Fibroblast of lung (primary cell): ENCODE measurements at places on chromosomes 4 and X. TPM values are rescaled to one million over a fixed set of nuclear protein-coding genes. Genes with fewer than 3 reads are reported as not detected.

GYPE gene
- 1.2 and 1.3 TPM in 2 replicates for total RNA-seq

EMCN gene
- total RNA-seq, result under 0.01 TPM in 1 of 2 replicates, not detected in the other

SORCS2 gene
- total RNA-seq, result 0.17 and 0.26 TPM in 2 replicates

VCX gene
- not detected in 2 replicates for total RNA-seq

RPS6KA6 gene
- 3.3 and 4.5 TPM in 2 replicates for total RNA-seq

NUP62CL gene
- under 0.01 TPM in 1 of 2 replicates, not detected in the other for total RNA-seq

TMEM156 gene
- 0.17 and 0.26 TPM in 2 replicates for total RNA-seq

MAGED2 gene
- total RNA-seq, result 148 and 177 TPM in 2 replicates

ASB12 gene
- total RNA-seq, result not detected in 2 replicates

NSUN7 gene
- 0.33 and 0.51 TPM in 2 replicates for total RNA-seq

PPBP gene
- total RNA-seq, result not detected in 2 replicates

SLC6A14 gene
- total RNA-seq, result not detected in 2 replicates

FATE1 gene
- not detected in 2 replicates for total RNA-seq

ASB5 gene
- 0.51 and 1.8 TPM in 2 replicates for total RNA-seq

ARHGAP10 gene
- 29.5 and 35.8 TPM in 2 replicates for total RNA-seq

HSFX1 gene
- 0.51 and 0.66 TPM in 2 replicates for total RNA-seq

AMBN gene
- total RNA-seq, result not detected in 2 replicates

DNA sequence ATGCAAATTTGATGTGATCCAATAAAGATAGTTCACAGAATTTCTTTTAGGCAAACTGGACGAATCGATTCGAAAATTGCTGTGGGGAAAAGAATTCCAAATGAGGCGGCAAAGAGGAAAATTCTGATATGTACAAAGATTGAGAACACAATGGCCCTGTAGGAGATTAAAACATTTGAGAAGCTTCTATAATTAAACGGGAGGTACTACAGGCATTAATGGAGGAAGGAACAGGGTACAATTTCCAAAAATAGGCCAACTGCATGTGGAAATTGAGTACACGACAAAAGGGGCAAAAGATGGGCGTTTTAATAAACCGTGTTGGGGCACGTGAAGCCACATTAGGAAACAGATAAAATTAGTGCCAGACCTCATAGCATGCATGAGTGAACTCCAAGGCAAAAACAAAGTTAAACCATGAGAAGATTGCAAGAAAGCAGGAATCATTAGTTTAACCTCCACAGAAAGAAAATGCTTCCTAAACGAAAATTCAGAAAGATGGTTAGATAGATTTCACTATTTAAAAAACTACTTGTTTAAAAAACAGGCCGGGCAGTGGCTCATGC lies 68.4 kb downstream of the DHRSX start:
- no peak for DNase-seq

GRCh38 chr4:148632476-148632875 lies 190.3 kb upstream of the NR3C2 start:
- no peak for DNase-seq

DNA sequence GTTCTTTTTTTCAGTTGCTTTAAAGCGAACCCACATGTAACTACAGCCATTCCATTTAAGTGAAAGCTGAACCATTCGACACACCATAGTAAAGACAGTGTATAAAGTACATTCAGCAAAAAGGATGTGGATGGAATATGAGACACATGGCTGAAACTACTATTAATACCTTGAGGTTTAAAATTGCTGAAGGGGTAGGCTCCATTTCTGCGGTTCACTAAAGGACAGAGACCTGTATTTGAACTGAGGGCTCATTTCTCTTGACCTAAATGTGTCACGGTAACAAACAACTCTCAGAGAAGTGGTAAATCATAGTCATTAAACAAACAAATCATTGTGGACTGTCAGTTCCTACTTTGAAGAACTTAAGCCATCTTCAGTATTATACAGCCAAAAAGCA lies 1085.6 kb upstream of the TENM3 start:
- no peak for DNase-seq

GRCh38 chr4:114754616-114755015 lies 156.0 kb downstream of the UGT8 start:
- no peak for DNase-seq

- peak; percentile 56 for DNase-seq
Measured at GRCh38 chr4:114364857-114365256, 233.8 kb upstream of the UGT8 start.

- peak; percentile 36 for DNase-seq
Measured at GRCh38 chr4:122152711-122153226, 638 bp downstream of the BLTP1 start.

GRCh38 chr4:15131551-15131950 lies 129.3 kb downstream of the CPEB2 start:
- no peak for DNase-seq

GRCh38 chr4:71132486-71132885 lies 139.0 kb downstream of the DCK start:
- peak; percentile 34 for DNase-seq

GRCh38 chr4:8185930-8186329 lies 13.2 kb upstream of the SH3TC1 start:
- no peak for DNase-seq

- no peak for DNase-seq
Measured at GRCh38 chr4:99157478-99157935, 13.4 kb upstream of the ADH4 start.

GRCh38 chr4:127888559-127888958 lies 7.9 kb downstream of the PLK4 start:
- no peak for DNase-seq

DNA sequence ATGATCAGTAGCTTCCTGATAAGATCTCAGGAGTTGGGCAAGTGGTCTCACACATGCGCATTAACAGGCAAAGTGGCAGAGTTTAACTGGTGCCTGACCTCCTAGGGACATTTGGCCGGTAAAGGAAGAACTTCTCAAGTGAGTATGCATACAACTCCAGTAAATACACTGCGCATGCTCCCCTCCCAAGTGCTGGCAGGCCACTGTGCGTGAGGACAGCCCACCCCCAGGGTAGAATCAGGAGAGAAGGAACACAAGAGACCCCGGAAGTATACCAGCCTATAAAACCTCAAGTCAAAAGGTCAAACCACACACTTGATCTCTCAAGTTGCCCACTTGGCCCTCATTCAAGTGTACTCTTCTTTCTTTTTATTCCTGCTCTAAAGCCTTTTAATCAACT lies 225.5 kb upstream of the ANKRD50 start:
- no peak for DNase-seq

- no peak for DNase-seq
Measured at GRCh38 chrX:56233100-56233499, 944 bp downstream of the KLF8 start.

- DNase-seq, result peak; percentile 91
Measured at GRCh38 chr4:138037696-138038095, 204.5 kb downstream of the SLC7A11 start.

- DNase-seq, result no peak
Measured at GRCh38 chr4:8726344-8726851, 133.8 kb downstream of the CPZ start.

- peak; percentile 64 for DNase-seq
Measured at GRCh38 chr4:142815834-142816233, 30.3 kb downstream of the INPP4B start.

DNA sequence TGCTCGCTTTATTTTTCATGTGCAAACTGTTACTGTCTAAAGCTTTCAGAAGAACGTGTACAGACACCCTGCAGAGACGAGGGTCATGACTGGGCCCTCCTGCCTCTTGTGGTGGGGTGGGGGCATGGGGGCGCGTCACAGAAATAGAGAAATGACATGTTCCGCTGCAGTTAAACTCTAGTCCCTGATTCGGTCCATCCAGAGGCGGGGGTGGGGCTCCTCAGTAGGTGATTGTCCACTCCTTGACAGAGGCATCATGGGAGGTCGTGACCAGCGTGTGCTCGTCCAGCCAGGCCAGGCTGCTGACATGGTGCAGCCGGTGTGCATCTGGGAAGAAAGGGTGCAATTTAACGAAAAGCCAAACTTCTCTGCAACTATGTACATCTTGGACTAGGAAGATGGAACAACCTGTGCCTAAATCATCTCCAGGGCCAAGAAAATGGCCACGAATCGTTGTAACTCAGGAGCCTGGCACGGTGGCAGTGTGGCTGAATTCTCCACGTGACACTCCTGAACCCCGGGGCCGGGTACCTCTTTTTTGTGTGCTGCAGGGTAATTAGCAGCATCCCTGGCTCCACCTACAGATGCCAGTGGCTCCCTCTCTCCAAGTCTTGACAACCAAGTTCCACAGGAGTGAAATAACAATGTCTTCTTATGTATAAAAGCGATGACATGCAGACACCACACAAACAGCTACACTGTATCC lies 41.3 kb downstream of the WDR1 start:
- DNase-seq, result no peak

DNA sequence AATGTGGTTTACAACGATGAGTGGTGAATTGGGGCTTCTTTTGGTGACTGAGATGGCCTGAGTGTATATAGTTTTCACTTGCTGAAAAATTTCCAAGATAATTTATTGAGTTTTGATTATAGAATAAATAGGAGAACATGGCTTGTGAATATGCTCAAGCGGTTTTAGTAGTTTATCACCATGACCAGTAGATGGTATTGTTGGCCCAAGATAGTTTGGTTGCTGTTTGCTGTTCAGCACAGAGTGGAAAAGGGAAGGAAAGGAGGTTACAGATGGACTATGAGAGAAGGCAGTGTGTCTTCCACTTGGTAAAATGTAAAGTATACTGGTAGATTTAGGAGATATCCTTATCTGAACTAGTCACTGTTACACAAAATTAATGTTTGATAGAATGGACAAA lies 55.8 kb upstream of the POU4F2 start:
- DNase-seq, result no peak

- DNase-seq, result no peak
Measured at GRCh38 chrX:114582698-114583395, 1.0 kb upstream of the HTR2C start.

DNA sequence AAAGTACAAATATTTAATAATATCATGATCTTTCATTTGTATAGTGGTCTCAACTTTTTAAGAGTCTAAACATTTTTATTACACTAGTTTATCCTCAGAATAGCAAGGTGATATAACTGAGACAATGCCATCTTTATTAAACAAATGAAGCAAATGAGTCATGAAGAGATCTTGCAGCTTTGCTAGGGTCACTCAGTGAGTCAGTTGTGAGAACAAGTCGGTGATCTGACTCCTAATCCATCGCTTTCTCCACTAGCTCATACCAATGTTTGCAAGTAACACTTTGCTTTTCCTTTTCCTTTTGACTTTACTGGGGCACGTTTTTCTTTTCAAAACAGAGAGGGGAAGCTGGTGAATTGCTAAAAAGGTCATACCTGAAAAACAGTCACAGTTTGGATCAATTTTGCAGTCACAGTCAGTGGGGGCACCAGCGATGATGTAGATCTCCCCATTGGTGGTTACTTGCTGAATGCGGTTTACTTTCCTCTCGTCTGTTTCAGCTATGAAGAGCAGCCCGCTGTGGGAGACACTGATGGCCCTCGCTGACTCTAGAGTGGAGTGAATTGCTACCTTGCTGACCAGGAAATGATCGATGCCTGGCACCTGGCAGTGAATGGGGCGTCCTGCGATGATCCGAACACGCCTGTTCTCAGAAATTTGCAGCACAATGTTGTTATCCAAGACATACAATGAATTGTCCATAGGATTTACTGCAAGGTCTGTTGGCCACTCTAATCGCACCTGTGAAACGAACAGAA lies 75.7 kb downstream of the SH2D1A start:
- no peak for DNase-seq

- DNase-seq, result no peak
Measured at GRCh38 chr4:51872283-51872997, 29.5 kb downstream of the DCUN1D4 start.

GRCh38 chr4:124019749-124020549 lies 623.4 kb downstream of the SPRY1 start:
- DNase-seq, result peak; percentile 53

GRCh38 chrX:13646154-13646549 lies 6.8 kb upstream of the TCEANC start:
- DNase-seq, result peak; percentile 75

DNA sequence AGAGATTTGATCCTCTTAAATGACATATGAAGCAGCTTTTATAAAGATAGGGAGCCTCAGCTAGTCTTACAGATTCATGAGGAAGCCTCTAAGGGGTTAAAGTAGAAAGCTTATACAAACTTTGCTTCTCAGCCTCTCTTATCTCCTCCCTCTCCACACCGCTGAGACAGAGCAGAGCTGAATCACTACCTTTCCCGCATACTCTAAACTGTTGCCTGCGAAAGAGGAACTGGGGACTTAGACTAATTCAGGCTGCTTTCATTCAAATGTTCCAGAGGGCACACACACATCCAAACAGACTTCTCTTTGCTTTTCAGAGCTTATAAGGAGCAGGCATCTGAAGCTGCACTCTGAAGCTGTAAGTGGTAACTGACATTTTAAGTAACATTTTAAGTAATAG lies at the start of gene SERTM2:
TSS of gene SERTM2 (plus strand) at position 169 of the 400 bp plus-strand sequence. CDS start 7,213 bp downstream, outside the sequence.
- DNase-seq, result no peak

DNA sequence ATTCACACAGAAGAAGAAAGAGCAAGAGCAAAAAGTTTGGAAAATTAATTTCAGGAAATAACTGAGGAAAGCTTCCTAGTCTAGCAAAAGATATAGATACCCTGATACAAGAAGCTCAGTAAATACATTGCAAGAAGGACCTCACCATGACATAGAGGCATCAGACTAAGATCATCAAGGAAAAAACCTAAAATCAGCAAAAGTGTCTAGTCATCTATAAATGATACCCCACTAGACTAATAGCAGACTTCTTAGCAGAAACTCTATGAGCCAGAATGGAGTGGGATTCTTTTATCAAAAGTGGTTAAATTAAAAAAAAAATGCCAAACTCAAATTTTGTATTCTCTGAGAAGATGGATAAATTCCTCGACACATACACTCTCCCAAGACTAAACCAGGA lies 10.5 kb upstream of the APOOL start:
- DNase-seq, result no peak

DNA sequence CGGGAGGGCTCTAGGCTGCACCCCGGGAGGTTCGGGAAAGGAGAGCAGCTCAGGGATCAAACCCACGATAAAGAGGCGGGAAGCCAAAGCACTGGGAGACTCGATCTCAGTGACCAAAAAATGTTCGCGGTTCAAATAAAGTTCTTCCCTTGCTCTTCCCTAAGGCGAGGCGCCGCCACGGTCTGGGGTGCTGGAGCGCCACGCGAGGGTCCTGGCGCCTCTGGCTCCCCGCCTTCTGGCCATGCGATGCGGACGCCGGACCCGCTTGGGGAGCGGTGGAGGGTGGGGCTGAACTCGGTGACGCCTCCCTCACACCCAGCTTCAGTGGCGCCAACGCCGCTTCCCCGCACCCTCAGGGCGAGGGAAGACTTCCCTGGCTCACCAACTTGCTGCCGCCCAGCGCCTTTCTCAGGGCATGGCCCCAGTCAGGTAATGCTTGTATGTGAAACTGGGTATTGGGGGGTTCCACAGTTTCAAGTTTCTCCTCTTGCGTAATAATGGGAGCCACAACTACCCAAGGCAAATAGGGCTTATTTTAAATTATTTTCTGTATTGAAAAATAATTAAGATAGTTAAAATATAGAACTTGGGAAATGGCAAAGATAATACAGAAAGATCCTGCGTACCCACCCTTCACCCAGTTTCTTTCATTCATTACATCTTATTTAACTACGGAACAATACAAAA lies at the start of gene QRFPR:
TSS of gene QRFPR (minus strand) at position 243 of the 687 bp plus-strand sequence. CDS start 371 bp downstream, outside the sequence.
- DNase-seq, result peak; percentile 2
